Stimulated activated CD4-positive, alpha-beta T cell treated with anti-CD3 and anti-CD28 coated beads, Interleukin-1b, Interleukin-23, amount 100 ng/mL, for 24 hours (primary cell): ENCODE measurements at places on chromosomes 1 and 21.

GRCh38 chr1:87370544-87370943, 41.9 kb downstream of the LMO4 start:
- no peak for DNase-seq

- DNase-seq: peak; percentile 11
Measured at GRCh38 chr1:34597877-34598514, 156.9 kb upstream of the GJB5 start.

GRCh38 chr1:188857526-188858087, 1620.1 kb downstream of the BRINP3 start:
- DNase-seq: no peak

GRCh38 chr1:93207211-93207610, 26.7 kb downstream of the CCDC18 start:
- DNase-seq: no peak

GRCh38 chr1:34631126-34631525, 123.7 kb upstream of the GJB5 start:
- no peak for DNase-seq

GRCh38 chr1:67100833-67101232, 33.9 kb downstream of the C1orf141 start:
- no peak for DNase-seq

- no peak for DNase-seq
Measured at GRCh38 chr1:214637722-214638458, 34.9 kb downstream of the CENPF start.

GRCh38 chr1:77468257-77468948, 186.6 kb downstream of the AK5 start:
- no peak for DNase-seq

DNA sequence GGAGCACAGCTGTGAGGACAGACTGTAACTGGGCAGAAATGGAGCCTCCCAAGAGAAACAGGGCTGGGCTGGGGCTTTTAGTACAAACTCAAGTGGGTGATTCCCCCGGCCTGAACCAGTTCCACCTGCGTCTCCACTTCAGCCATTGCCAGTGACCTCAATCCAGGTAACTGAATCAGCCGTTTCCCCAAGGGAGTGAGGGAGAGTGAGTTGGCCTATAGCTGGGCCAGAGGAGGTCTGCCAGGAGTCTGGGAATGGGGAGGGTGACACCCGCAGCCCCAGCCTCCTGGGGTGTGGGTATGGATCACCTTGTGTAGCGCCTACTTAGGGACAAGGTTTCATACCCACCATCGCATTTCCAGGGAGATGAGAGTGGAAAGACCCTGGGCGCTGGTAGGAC, 8.5 kb downstream of the SLC26A9 start:
- DNase-seq: no peak

DNA sequence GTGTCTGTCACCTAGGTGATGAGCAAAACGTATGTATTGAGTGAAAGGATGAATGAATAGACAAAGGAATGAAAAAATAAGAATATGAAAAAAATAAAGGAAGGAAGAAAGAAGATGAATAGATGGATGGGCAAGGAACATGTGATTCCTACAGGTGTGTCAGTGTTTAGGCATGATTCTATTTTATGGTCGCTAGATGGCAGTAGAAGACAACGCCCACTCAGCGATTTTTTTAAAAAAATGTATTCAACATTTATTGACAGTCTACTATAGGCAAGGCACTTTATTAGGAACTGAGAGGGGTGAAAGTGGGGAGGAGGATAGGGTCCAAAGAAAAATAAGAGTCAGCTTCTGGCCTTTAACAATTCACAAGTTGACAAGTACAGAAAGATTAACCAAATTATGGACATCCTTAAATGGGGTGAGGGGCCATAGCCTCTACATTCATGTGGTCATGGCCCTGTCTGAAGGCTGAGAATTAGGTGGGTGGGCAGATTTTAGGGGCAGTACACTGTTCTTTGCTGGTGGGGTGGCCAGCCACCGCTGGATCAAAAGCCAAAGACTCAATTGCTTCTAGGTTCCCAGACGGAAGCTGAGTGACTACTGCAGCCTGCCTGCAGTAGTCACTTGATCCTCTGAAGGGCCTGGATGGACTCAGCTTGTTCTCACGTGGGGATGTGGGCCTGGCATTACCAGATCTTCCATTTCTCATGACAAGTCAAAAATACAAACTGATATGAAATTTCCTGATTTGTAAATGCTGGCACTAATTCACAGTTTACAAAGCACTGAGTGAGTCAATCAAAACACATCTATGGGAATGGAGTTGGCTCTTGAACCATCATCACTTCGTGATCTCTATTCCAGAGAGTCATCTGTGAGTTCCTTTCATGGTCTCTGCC, 83.9 kb downstream of the FASLG start:
- DNase-seq: no peak

- no peak for DNase-seq
Measured at GRCh38 chr1:53639251-53639763, 99.7 kb downstream of the GLIS1 start.

DNA sequence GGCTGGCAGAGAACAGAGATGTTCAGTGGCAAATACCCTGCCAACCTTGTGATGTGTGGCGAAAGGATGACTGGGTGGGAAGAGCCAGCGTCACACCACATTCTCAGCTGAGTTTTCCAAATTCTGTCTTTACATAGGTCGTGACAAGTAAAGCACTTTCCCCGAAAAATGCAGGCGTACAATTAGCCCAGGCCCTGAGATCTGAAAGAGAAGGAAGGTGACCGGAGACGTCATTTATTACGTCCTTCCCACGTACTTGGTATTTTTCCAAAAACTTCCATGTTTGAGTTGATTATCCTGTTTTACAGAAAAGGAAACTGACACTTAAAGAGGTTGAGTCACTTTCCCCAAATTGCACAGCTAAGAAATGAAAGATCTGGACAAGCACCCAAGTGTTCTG, 413.3 kb downstream of the PRDM2 start:
- DNase-seq: no peak

DNA sequence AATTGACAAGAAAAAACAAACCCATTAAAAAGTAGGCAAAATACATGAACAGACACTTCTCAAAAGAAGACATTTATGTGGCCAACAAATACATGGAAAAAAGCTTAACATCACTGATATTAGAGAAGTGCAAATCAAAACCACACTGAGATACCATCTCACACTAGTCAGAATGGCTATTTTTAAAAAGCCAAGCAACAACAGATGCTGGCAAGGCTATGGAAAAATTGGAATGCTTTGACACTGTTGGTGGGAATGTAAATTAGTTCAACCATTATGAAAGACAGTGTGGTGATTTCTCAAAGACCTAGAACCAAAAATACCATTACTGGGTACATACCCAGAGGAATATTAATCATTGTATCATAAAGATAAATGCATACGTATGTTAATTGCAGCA, 641.1 kb upstream of the B3GALT2 start:
- DNase-seq: no peak

DNA sequence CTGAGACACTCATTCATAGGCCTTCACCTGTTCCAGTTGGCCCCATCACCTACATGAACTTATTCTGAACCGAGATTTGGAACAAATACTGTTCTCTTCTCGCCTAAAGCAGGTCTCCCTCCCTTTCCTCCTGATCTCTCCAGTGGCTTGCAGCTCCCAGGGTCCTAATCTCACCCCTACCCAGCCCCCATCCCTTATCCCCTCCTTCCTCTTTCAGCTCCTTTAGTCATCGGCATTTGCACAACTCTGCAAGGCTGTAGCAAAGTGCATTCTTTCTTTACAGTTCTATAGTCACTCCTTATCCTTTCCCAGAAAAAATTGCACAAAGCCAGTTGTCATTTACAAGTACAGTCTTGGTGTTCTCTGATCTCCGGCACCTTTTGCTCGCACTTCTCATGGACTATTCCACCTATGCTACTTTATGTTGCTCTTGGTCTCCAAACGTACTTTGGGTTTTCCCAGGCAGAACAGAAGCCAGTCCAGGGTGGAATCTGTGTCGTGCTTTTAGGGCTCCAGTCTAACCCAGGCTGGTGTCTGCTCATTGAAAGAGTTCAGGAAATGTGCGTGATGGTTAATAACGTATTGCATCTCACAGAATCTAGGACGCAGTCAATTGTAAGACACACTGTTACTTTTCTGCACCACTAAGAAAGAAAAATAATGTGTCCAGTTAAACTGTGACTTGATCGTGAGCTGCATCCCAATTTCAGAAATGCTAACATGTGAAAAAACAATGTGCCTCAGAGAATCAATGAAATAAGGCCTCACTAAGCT, 965 bp downstream of the ABCA4 start:
- DNase-seq: no peak

DNA sequence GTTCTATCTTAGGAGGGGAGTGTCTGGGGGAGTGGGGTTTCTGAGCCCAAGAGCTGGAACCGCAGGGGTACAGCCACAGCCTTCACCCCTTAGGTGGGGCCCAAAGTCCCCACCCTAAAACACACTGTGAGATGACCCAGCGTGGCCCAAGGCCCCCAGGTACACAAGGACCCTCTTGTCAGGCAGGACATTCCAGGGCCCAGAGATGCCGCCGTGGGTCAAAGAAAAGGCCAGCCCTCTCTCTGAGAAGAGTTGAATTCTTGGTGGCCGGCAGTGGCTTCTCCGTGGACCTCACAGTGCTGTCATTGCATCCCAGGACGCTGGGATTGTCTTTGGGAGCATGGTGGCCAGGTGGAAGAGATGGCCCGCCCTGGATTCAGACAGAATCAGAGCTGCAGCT, 176.3 kb upstream of the C1orf174 start:
- no peak for DNase-seq

DNA sequence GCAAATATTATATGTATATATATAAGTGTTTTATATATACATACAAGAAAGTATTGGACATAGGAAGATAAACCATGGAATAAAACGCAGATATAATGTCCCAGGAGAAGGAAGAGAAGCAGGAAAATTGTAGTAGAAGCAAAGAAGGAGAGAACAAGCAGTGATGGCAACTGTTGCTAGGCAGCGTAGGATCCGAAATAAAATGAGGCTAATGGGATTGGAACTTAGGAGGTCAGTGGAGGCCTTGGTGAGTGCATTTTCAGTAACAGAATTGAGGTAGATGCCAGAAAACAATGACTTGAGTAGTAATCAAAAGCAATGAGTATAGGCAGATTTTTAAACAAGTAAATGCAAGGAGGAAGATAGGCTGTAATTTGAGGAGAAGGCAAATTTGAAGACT, 265.8 kb downstream of the LRRC7 start:
- DNase-seq: no peak

GRCh38 chr21:14382486-14382834, 486 bp downstream of the HSPA13 start:
- DNase-seq: peak; percentile 18

DNA sequence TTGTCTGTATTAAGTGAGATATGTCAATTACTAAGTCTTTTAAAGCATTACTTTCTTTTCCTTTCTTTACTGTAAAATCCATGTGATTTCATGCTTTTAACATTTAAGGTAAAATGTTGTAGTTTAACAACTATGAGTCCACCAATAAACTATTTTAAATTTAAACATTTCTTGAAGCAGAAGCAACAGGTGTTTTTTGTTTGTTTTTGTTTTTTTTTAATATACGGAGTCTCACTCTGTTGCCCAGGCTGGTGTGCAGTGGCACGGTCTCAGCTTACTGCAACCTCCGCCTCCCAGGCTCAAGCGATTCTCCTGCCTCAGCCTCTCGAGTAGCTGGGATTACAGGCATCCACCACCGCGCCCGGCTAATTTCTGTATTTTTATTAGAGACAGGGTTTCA, 15.6 kb downstream of the AIDA start:
- no peak for DNase-seq

- DNase-seq: no peak
Measured at GRCh38 chr1:242692988-242693387, 168.5 kb upstream of the PLD5 start.

- peak; percentile 55 for DNase-seq
Measured at GRCh38 chr1:9494936-9495758, 44.1 kb upstream of the SLC25A33 start.

GRCh38 chr1:230919207-230919606, 50.9 kb upstream of the C1orf198 start:
- DNase-seq: no peak

DNA sequence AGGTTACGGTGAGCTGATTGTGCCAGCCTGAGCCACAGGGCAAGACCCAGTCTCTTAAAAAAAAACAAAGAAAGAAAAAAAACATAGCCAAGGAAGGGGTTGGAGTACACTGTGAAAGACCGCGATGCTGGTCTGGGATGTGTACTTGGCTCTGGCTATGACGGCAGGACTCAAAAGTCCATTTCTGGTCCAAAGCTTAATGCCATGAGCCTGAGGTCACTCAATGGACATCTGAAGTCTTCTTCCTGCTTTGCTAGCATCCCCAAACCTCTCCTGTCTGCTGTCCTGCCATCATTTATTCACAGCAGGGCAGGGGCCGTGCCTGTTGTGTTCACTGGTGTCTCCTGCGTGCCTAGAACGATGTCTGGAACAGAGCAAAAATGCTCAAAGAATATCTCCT, 1.5 kb upstream of the ARHGEF10L start:
- DNase-seq: no peak

- no peak for DNase-seq
Measured at GRCh38 chr1:70779571-70779970, 268.0 kb downstream of the PTGER3 start.

- DNase-seq: no peak
Measured at GRCh38 chr1:168007691-168008090, 70.8 kb upstream of the MPC2 start.

- no peak for DNase-seq
Measured at GRCh38 chr1:228184152-228184551, 18.5 kb downstream of the IBA57 start.

GRCh38 chr1:143652744-143653428, 318.9 kb downstream of the FAM72C start:
- no peak for DNase-seq

GRCh38 chr1:87688136-87688535, 359.5 kb downstream of the LMO4 start:
- no peak for DNase-seq

GRCh38 chr1:89350298-89350697, 13.6 kb upstream of the GBP6 start:
- no peak for DNase-seq

DNA sequence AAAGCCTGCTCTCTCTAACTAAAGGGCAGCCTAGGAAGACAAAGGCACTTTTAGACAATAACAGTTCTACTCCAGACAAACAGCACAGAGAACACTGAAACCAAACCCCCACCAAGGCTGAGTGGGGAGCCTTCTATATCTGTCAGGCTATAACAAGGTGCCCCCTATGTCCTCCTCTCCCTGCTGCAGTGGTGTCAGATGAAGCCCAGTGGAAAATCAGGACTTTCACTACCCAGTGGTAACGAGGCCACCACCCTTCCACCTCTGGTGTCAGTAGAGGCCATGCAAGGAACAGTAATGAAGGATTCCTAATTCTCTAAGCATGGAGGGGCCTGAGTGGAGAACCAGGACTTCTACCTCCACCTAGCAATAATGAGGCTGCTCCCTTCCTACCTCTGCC, 83.7 kb downstream of the ZSWIM5 start:
- DNase-seq: no peak

DNA sequence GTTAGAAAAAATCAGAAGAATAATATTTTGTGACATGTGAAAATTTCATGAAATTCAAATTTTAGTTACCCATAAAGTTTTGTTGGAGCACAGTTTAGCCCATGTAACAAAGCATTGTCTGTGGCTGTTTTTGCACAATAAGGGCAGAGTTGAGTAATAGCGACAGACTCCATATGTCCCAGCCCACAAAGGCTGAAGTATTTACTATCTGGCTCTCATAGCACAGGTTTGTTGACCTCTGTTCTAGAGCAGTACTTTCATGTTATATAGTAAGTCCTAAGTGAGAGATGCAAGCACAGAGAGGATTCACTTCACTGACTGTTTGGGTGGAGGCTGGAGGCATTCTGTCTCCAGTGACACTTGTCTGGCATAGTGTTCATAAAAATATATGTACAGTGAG, 6.8 kb downstream of the LAMC1 start:
- DNase-seq: no peak
